ENCODE measurements at places on chromosomes 1 and 21.

DNA sequence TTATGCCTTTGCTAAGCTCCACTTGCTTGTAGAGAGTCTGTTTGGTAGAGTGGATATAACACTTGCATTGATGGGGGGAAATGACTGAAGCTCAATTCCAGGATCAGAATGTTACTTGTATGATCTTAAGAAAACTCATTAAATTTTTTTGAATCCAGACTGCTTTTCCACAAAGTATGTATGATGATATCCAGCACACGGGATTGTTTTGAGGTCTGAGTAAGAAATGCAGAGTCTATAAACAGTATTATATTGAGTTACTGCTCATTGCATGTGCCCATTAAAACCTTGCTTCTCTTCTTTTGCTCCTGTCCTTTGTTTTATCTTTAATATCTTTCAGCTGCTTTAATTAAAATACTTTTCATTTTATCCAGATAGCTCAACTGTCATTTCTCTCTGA is 570.4 kb upstream of the ZRANB2 start:
- no peak for DNase-seq

DNA sequence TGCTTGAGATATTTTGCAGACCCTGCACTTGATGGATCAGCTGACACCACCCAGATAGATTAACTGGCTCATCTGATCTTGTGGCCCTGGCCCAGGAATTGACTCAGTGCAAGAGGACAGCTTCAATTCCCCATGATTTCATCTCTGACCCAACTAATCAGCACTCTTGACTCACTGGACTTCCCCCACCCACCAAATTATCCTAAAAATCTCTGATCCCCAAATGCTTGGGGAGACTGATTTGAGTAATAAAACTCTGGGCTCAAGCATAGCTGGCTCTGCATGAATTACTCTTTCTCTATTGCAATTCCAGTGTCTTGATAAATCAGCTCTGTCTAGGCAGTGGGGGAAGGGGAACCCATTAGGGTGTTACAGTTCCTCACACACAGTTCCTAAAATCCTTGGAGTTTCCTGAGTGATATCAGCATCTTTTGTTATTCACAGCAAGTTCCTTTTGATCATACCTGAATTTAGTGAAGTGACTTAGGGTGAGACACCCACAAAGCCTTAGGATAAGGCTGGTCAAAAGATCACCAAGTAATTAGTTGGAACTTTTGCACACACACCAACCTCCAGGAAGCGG is 104.2 kb downstream of the COP1 start:
- DNase-seq = no peak

GRCh38 chr1:230281556-230281955 is 144.6 kb downstream of the PGBD5 start:
- DNase-seq = peak; percentile 69

DNA sequence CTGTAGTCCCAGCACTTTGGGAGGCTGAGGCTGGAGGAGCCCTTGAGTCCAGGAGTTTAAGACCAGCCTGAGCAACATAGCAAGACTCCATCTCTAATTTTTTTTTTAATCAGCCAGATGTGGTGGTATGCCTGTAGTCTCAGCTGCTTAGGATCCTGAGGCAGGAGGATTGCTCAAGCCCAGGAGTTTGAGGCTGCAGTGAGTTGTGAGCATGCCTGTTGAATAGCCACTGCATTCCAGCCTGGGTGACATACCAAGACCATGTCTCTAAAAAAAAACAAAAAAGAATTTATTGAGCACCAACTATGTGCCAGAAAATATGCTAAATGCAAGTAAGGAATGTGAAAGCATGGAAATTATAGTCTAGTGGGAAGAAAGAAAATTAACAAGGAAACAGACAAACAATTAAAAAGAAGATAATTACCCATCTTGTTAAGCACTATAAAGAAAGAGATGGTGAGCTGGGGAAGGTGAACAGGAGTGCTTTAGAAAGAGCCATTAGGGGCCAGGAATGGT is 104.0 kb upstream of the ZNF678 start:
- no peak for DNase-seq

DNA sequence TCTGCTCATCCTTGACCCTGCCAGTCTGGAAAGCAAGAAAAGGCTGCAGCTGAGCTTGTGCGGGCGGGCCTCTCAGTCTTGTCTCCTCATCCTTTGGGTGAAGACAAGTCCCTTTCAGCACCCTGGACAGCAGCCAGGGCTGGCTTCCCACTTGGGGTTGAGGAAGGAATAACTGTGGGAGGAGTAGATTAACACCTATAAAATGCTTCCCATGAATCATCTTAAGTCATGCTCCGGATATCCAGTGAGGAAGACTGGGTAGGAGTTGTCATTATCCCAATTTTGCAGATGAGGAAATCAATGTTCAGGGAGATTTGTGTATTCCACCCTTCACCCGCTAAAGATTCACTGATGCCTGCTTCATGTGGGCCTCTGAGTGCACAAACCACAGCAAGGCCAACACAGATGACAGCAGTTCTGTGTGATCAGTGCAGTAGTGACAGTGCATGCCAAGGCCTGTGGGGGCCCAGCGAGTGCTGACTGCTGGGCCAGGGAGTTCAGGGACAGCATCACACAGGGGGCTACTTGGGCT is 20.1 kb upstream of the COL16A1 start:
- DNase-seq = peak; percentile 75

GRCh38 chr1:174219606-174220370 is 60.5 kb downstream of the RABGAP1L start:
- no peak for DNase-seq

GRCh38 chr1:52551507-52552235 is 1.2 kb downstream of the TUT4 start:
- peak; percentile 63 for DNase-seq

DNA sequence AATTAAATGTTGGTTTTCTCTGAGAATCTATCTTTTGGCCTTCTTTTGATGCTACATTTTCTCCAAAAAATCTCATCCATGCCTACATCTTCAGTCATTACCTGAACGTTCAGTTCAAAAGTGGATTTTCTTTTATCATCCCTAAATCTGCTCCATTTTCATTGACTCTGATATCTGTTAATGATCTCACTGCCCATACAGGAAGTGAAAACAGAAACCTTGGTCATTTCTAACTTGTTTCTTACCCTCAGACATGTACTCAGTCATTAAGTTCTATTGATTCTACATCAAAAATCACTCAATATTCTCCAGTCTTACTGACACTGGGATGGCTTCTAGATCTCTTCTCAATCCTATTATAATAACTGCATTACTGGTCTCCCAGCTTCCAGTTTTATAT is 22.7 kb downstream of the PRKACB start:
- DNase-seq = peak; percentile 39

DNA sequence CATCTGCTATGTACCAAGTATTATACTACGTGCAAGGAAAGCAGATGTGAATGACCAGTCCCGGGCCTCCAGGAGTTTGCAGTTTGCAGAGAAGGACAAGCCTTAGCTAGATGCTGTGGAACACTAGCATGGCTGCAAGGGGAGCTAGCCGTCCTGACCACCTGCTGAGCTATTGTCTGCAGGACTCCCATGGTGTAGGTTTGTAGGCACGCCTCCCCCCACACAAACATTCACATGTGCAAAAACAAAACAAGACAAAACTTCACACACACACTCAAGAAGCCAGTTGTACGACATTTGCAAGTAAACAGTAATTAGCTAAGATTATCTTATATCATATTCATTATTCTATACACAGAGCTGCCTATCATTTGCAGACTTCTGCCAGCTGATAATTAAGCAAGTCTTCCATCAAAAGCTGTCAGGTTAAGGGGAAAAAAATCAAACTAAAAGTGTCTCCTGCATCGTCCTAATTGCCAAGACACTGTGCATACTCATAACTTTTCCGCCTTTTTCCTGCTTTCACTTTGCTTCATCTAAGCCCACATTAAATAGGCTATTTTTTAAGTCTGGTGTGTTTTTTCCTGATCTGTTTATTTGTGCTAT is 10.7 kb upstream of the HNRNPU start:
- DNase-seq = no peak

GRCh38 chr21:46454142-46454541 is 4.5 kb upstream of the DIP2A start:
- no peak for DNase-seq
